NCI-H774 (cell line): ENCODE measurements at places on chromosomes 4 and X.

DNA sequence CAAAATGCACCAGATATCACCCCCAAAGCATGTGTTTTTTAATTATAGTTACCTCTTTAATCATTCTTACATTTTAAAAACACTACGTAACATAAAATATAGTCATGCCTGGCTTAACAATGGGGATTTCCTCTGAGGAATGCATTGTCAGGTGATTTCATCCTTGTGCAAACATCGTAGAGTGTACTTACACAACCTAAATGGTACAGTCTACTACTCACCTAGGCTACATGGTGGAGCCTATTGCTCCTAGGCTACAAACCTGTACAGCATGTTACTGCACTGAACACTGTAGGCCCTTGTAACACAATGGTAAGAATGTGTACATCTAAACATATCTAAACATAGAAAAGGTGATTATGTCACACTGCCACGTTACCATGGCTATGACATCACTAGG is 208.6 kb downstream of the SPOCK3 start:
- no peak for DNase-seq

GRCh38 chr4:124025428-124025827 is 628.8 kb downstream of the SPRY1 start:
- no peak for DNase-seq

DNA sequence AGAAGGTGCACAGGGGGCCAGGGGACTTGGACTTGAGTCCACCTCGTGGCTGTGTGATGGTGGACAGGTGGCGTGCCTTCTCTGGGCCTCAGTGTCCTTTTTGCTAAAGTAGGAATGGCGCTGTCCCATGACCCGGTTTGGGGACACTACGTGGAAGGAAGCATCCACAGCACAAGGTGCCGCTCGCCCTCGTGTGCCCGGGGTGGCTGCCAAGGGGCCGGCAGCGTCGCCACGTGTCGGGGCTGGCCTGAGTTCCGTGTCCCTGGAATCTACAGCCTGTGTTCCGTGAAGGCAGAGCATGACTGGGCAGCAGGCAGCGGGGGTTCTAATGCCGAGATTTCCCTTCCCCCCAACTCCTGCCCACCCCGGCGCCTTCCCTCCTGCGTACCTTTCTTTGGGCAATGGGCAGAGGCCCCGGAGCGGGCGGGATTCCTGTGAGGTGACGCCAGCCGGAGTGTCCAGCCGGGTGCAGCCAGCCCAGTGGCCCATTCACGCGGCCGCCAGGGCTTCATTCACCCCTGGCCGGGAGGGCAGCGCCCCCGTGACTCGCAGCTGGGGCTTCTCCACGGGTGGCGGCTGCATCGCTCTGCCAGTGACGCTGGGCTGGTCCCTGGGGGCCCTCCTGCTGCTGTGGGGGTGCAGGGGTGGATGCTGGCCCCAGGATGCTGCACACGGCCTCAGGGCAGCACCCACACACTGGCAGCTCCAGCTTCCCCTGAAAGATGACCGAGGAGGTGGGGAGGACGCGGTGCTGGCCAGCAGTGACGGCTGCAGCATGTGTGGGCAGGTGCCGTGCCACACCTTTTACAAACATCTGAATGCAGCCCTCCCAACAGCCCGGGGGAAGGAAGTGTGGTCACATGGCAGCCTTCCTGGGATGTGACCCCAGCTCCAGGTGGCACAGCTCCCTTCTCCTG is 21.2 kb downstream of the DOK7 start:
- no peak for DNase-seq

- no peak for DNase-seq
Measured at GRCh38 chr4:105633241-105633640, 75.2 kb downstream of the INTS12 start.

DNA sequence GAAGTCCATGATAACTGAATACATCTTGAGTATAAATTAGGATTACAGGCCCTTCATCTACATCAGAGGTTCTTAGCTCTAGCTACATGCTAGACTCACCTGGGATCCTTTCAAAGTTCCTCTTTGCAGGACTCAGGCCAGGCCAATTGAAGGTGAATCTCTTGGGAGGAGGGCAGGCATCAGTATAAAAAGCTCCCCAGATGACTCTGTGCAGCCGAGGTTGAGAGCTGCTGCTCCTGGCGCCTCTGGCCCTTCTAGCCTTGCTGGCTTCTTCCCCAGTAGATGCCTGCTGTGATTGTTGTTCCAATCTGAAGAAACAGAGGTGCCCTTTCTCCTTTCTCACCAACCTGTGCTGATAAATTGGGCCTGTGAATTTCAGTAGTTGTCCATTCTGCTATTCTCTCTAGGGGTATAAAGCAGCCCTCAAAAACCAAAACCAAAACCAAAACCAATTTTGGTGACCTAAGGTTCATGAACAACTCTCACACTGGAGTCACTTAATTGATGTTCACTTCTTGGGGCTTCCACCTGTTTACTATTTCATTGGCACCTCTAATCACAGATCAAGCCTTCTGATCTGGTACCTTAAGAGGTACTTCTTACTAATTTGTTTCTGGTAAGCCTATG is 78.7 kb downstream of the SUPT20HL2 start:
- DNase-seq: no peak

GRCh38 chr4:112322866-112323265 is 25.7 kb downstream of the ALPK1 start:
- no peak for DNase-seq

GRCh38 chrX:130893356-130894085 is 9.5 kb downstream of the ENOX2 start:
- DNase-seq: no peak

GRCh38 chr4:173420324-173420752 is 21.4 kb upstream of the SCRG1 start:
- DNase-seq: no peak

- no peak for DNase-seq
Measured at GRCh38 chrX:56786889-56787733, 58.1 kb downstream of the NBDY start.

DNA sequence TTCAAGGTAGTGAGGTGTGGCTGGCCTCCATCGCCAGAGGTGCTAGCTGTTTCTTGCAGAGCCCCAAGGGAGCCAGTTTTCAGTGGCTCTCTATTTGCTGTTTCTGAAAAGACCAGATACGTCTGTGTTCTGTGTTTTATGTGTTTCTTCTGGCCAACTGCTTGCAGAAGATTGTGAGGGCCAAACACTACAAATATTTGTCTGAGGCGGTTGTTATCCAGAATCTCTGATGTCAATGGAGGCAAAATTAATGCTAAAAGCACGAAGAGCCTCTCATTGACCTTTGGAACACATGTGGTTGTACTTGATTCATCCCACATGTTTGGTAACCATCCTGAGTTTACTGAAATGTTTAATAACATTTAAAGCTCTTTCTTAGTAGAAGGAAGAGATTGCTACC is 113.9 kb downstream of the CT47B1 start:
- DNase-seq: no peak

DNA sequence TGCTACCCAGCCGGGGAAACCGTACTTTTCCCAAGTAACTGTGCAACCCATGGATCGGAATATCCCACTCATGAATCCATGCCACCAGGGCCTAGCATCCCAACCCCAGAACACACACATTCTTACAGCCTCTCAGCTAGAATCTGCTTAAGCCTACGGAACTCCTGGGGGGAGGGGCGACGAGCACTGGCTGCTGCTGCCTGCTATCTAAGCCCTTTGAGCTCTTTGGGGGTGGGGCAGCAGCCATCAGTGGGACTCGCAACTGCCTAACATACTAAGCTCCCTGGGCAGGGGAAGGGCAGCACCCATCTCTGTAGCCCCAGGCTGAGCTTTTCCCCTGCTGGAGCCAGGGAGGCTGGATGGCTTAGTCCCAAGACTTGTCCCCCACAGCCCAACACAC is 28.6 kb downstream of the NUDT10 start:
- DNase-seq: no peak

GRCh38 chr4:52684896-52685295 is 25.8 kb upstream of the USP46 start:
- no peak for DNase-seq

- no peak for DNase-seq
Measured at GRCh38 chr4:1749370-1749769, 28.0 kb downstream of the TACC3 start.

GRCh38 chrX:118975831-118976598 is 1.6 kb downstream of the LONRF3 start:
- peak; percentile 44 for DNase-seq

DNA sequence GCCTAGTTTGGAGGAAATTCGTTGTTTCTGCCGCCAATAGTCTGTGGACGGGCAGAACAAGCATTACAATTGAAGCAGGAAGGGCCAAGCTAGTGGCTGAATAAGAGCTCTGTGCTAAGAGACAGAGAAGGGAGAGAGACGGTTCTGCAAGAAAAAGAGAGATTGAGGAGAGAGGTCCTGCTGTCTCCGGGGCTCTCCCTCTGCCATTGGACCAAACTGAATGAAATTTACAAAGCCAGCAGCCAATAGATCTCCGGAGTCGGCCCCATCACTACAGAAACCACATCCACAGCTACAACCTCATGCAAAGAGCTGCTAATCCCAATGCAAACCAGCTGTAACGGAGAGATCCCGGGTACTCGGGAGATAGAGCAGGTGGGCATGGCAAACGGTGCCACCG is at the start of gene NLGN4X:
Gene NLGN4X (minus strand): TSS at position 148 of the 400 bp plus-strand sequence. CDS start 77,401 bp downstream, outside the sequence.
- no peak for DNase-seq

- no peak for DNase-seq
Measured at GRCh38 chr4:122603156-122603574, 17.7 kb downstream of the IL21 start.

DNA sequence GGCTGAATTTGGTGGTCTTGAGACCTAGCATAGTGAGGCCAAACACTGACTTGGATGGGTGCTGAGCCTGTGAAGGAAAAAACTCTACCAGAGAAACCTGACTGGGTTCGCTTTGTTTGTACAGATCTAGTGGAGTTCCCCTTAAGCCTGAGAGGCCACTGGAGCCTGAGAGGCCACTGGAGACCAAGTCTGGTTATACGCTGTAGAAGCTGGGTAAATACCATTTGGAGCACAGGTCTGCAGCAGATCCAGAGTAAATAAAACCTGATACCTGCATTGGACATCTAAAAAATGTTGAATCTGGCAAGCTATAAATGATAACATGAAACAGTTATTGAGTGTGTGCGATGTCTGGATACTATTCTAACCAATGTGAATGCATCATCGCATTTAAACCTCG is 104.3 kb upstream of the IGSF1 start:
- no peak for DNase-seq

- no peak for DNase-seq
Measured at GRCh38 chr4:173214231-173214630, 45.6 kb downstream of the GALNT7 start.

DNA sequence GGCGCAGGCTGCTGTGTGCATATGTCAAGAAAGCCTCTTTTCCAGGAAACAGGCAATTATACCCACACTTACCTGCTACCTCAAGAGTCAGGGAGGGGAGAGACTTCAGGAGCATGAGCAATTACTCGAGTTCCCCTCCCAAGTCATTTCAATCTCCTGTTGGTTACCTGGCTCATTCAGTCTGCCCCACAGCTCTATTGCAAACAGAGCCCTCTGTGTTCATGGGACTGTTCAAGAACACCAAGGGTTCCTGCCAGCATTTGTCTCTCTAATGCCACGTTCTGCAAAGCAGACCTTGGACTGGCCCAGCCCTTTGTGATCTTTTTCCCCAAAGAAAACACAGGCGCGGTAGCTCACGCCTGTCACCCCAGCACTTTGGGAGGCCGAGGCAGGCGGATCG is 274.6 kb downstream of the DHRSX start:
- DNase-seq: no peak

GRCh38 chr4:8173492-8174242 is 15.1 kb upstream of the ABLIM2 start:
- DNase-seq: no peak

DNA sequence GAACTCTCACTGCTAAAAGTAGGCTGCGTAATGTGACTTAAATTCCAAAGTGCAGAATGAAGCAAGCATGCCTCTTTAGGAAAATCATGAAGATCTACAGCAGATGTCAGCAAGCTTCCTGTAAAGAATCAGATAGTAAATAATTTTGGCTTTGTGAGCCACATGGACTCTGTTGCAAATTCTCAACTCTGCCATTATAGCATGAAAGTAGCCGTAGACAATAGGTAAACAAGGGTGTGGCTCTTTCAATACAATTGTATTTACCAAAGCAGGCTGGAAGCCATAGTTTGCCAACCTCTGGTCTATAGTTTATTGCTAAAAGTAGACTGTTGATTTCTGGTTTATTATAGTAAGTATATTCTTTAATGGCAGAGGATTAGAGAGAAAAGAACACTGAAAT is 80.3 kb upstream of the FAM9B start:
- DNase-seq: no peak

DNA sequence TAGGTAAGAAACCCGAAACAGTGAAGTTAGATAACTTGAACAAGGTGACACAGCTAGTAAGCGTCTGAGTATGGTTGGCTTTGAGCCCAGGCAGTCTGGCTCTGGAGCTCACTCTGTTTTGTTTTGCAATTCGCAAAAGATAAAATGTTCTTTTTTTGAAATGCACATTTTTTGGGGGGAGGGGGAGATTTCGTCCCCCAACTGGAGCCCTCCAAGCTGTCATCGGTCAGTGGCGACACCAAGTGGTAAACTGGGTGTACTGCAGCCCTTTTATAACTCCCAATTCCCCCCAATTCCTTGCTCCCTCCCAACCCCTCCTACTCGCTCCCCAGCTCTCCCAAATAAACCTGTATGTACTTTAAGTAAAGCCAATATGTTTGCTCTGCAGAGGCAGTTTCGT is 2.8 kb upstream of the CLCN5 start:
- no peak for DNase-seq

- DNase-seq: no peak
Measured at GRCh38 chr4:71266090-71266794, 72.6 kb upstream of the SLC4A4 start.

DNA sequence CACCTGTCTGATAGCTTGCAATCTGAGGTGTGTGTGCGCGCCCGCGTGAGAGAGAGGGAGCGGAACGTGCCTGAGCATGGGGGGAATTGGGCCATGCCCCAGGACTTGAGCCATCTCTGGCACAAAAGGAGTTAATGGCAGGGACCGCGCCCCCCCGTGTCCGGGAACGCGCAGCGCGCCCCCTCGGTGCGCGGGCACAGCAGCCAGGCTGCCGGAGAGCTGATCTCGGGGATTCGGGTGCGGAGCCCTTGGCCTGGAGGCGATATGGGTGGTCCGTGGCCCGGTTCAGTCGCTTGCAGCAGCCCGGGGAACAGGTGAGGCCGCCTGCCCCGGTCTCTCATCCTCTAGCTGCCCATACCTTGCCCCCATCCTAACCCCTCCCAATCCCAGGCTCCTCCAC is at the start of gene NLGN3:
Gene NLGN3 (plus strand): TSS at position 191 of the 400 bp plus-strand sequence. CDS start 2,909 bp downstream, outside the sequence.
- no peak for DNase-seq

GRCh38 chrX:39157796-39158195 is 356.5 kb downstream of the MID1IP1 start:
- no peak for DNase-seq

GRCh38 chrX:111254896-111255693 is 15.2 kb downstream of the CAPN6 start:
- no peak for DNase-seq
